ENCODE measurements at places on chromosomes 5 and 9.

DNA sequence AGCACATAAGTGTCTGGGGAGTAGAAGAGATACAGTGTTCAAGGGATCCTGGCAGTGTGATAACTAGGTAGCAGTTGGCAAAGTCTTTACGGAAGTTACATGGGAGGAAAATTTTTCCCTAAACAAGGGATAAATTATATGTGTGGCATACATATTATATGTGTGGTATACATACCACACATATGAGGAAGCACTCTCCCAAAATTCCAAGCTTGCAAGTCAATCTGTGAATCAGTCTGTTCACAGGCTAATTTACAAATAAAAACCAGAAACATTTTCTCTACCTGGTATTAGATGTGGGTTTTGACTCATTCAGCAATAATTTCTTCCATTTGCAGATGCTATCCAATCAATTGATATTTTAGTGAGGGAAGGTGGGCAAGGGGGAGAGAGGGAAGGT lies 110.0 kb downstream of the ISOC1 start:
- DNase-seq, result no peak

DNA sequence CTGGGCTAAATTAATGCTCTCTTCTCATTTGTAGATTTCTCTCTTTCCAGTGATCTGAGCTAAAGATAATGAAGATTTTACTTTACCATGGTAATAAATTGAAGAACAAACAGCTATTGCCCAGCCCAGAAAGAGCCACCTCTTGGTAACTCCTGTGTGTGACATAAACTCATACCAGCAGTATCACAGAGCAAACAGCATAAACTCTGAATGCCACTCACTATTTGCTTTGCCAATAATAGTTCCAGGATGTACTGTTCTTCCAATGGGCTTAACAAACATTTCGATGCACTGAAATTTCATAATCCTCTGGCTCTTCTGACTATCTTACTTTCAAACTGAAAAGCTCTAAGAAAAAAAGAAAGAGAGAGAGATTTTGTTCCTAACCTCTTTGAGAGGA lies 69.8 kb upstream of the RASEF start:
- no peak for DNase-seq

- DNase-seq, result no peak
Observed at GRCh38 chr9:123067136-123067535, 33.7 kb downstream of the GPR21 start.

GRCh38 chr9:517993-518392 lies 303.3 kb downstream of the DOCK8 start:
- no peak for DNase-seq

DNA sequence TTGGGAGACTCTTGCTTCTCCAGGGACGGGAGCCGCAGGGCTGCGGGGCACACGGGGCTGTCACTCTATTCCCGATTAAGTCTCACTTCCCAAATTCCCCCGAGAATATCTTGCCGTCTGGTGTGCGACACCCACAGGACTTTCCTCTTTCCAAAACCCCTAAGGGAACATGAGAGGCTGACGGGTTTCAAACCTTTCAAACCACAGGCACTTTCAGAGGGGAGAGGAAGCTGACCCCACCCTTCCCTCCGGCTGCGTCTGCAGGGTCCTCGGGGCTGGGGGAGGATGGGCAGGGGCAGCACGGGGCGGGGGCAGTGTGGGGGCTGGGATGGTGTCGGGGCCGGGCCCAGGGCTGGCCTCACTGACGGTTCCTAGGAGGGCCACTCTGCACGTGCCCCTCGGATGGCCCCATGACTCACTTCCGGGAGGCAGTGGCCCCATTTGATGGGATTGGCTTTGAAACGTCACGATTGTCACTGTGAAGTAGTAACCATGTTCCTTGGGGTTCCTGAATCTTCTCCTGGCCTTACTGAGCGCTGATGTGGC lies 38.2 kb downstream of the SLC9A3 start:
- DNase-seq, result no peak

- no peak for DNase-seq
Observed at GRCh38 chr5:168153263-168153875, 138.1 kb upstream of the WWC1 start.

DNA sequence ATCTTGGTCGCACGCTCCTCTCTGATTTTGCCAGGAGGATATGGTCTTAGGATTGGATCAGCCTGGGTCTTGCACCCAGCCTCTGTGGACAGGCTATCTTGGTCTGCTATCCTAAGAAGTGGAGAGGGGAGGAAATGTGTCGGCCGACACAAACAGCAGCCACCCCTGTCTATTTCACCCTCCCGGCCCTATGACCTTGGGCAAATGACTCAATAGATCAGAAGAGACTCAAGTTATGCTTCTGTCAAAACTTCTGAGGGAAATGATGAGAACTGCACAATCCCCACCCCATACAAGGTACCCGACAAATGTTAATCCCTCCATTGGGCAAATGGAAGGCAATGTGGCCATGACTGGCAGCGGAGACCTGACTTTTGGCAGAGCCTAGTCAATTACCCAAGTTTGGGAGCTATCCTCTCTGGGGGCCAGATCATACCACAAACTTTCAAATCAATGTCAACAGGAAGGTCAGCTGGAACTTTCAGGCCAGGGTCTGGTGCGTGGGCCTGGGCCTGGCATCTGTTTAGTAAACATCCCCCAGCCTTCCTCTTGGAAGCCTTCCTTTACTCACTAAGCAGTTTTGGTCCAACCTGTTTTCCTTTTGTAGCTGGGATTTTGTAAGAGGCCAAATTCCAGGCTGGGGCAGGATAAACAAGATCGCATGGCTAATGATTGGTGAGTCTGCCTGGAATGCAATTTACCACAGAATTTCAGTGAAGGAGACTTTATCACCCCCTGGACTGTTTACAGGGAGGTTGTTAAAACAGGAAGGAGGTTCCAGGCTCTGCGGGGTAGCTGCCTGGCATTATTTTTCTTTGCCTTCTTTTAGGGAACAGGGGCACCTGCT lies 64.2 kb upstream of the CPEB4 start:
- DNase-seq, result no peak

DNA sequence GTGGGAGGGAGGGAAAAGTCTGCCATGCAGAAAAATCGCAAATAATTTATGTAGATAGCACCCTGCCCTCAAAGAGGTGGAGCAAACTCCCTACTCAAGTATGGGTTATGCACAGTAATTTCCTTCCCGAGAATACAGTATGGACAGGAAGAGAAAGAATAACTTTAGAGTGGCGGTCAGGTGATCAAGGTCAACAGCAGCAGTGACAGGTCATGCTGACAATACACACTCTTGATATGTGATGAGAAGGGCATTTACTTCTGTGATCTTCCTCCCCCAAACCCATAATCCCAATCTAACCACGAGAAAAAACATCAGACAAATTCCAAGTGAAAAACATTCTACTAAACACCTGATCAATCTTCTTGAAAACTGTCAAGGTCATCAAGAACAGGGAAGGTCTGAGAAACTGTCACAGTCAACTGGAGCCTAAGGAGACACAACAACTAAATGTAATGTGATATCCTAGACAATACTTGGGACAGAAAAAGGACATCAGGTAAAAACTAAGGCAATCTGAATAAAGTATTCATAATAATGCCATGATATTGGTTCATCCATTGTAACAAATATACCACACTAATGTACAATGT lies 11.7 kb downstream of the BICD2 start:
- no peak for DNase-seq

DNA sequence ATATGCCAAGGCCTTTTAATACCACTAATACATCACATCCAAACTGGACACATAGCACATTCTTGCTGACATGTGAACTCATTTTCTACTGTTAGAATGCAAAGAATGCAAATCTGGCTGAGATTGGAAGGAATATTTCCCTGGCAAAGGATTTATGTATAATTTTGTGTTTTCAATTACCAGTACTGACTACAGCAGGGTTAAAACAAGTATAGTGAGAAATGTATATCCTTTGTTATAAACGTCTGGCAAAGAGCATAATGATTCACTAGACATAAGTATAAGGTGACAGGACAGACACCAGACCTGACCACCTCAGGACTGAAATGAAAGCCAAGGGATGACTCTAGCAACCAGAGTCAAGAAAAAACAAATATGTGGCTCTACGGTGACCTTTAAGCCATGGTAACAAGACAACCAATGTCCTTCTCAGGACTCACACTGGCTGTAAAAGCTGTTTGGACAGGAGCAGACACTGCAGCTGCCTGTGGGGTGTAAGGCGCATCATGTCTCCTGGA lies 95.0 kb downstream of the MRPS27 start:
- no peak for DNase-seq

DNA sequence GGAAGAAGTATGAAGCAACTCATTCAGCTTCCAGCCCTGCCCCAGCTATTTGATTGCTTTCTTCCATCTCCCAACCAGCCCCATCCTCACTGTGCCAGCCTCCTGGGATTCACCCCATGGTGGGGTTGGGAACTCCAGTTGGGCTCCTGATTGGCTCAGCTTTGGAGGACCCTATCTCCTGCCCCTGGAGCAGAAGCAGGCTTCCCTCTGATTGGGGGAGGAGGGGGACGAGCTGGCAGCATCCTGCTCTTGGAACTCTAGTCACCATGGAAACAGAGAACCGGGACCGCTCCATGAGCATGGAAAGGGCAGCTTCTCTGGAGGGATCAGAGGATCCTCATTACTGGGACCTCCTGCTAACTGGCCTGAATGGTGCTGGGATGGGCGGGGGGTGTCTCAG lies 2.6 kb downstream of the SLC6A7 start:
- no peak for DNase-seq

- DNase-seq, result no peak
Observed at GRCh38 chr9:121328876-121329681, 41.0 kb downstream of the STOM start.

DNA sequence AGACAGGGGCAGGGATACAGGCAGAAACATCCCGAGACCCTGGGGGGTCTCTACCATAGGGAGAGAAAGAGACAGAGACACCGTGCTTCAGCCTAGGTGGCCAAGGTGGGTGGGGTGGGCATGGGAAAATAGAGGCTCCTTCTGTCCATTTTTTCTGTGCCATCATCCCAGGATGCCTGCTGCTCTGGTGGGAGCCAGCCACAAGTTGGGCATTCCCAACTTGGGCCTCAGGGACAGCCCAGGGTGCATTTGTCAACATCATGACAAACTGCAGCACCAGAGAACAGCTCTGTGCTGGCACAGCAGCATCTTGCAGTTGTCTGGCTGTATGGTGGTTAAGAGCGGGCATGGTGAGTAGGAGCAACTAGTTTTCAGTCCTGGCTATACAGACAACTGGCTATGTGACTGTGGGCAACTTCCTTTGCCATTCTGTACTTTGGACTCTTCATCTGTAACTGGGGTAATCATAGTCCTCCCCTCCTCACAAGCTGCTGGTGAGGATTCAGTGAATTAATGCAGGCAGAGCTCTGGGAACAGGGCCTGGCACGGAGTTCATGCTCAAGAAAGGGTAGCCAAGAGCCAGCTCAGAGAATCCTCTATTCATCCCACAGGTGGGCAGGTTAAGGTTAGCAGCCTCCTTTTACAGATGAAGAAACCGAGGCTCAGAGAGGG lies 100.4 kb downstream of the RGS3 start:
- no peak for DNase-seq

GRCh38 chr5:113384782-113385285 lies 50.0 kb downstream of the TSSK1B start:
- DNase-seq, result no peak

DNA sequence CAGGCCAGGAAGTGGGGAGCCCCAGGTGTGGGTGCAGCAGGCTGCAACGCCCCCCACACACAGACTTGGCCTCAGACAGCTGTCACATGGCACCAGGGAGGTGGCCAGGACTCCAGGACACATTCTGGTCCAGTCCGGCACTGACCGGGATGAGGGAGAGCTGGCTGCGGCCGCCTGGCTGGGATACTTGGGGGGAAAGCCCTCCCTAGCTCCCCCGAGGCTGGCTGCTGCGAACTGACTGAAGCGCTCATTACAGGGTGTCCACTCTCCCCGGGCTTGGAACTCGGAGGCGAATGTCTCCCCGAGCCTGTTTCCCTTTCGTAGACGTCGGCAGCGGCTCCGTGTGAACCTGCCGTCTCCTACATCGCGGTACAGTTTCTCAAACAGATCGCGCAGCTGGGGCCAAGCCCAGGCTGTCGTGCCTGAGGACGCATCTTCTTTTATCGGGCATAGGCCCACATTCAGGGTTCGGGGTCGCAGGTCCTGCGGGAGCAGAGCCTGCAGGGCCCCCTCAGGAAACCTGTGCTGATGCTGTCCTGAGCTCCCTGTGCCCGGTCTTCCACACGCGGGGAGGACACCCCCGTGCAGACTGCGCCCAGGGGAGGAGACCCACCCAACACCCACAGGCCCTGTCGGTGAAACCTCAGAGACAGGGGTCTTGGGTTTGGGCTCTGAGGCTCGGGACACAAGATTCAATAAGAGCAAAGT lies 19.8 kb downstream of the NACC2 start:
- no peak for DNase-seq

DNA sequence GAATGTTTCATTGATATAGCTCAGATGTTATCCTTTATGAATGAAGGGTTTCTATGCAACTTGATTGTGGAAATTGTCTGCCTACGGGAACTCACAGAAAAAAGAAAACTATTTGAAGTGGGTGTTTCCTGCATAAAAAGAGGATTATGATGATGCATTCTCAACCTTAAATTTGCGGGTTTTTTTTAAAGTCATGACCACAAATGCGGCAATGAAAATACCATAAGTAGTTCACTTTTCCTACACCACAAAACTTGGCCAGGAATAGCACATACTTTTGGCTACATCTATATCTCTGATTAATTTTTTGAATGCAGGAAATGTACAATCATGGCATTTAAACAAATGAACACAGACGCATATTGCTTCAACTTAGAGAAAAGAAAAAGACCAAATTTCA lies 754.7 kb downstream of the DTWD2 start:
- no peak for DNase-seq

GRCh38 chr5:69331528-69332445 lies 814 bp downstream of the CCDC125 start:
- DNase-seq, result no peak

- DNase-seq, result no peak
Observed at GRCh38 chr5:16592255-16592654, 24.5 kb downstream of the RETREG1 start.

DNA sequence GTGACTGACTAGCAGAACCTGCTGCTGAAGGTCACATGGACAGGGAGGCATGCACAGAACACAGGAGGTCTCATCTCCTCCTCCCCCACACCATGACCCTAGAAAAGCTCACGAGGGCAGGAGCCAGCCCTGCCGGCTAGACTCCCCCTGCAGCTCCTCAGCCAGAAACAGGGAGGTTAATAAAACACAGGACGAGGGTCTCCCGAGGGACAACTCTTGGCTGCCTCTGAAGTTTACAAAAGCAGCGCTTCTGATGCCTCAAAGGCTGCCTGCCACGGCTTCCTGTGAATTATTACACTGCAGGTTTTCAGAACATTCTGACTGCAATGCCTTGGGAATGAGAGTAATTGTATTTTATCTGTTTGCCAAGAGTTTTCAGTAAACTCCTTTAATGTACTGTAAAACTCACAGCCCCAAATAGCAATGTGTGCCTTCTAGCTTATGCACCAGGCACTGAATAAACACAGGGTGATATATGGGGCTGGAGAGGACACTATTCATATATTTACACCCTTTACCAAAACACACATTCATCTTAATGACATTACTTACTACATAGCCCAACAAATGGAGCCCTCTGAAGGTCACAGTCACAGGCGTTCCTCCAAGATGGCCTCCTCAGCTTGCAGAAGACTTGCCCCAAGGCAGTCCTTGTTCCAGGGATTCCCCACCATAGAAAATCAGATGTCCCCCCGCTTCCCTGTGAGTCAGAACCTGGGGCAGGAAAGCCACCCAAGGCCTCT lies 83.7 kb downstream of the C5orf15 start:
- no peak for DNase-seq

Data from HEK293T (cell line).